ENCODE measurements at places on chromosomes 13 and 19. TPM values are rescaled to one million over a fixed set of nuclear protein-coding genes. Genes with fewer than 3 reads are reported as not detected.

HIF3A gene
- 20.5 TPM for total RNA-seq

POP4 gene
- 35.2 TPM for total RNA-seq

ZNF773 gene
- 7.4 TPM for total RNA-seq

WDR88 gene
- total RNA-seq, result not detected

KL gene
- total RNA-seq, result 0.92 TPM

ICAM5 gene
- 1.0 TPM for total RNA-seq

OLFM4 gene
- total RNA-seq, result 8.0 TPM

NLRP7 gene
- not detected for total RNA-seq

MAST1 gene
- 0.08 TPM for total RNA-seq

BEST2 gene
- total RNA-seq, result not detected

MAST3 gene
- 10.6 TPM for total RNA-seq

ARID3A gene
- 5.2 TPM for total RNA-seq

NLRP4 gene
- not detected for total RNA-seq

KLC3 gene
- total RNA-seq, result 0.08 TPM

ACTL9 gene
- total RNA-seq, result not detected

DKKL1 gene
- total RNA-seq, result not detected

RNF113B gene
- not detected for total RNA-seq

PRR19 gene
- 0.42 TPM for total RNA-seq

RASL11A gene
- 5.3 TPM for total RNA-seq

C19orf53 gene
- total RNA-seq, result 35.8 TPM

CBY2 gene
- not detected for total RNA-seq

KANK3 gene
- 3.3 TPM for total RNA-seq

PRRG2 gene
- total RNA-seq, result 1.4 TPM

TEX26 gene
- total RNA-seq, result not detected

CCDC8 gene
- total RNA-seq, result 5.9 TPM

Data from liver (tissue), 10 donors.